Dermis microvascular lymphatic vessel endothelial cell (primary cell): ENCODE measurements at places on chromosomes 11 and 22. TPM values are rescaled to one million over a fixed set of nuclear protein-coding genes. Genes with fewer than 3 reads are reported as not detected.
A peak's percentile ranks its signal among the peaks of the same experiment; 100 is the strongest.

The SULT4A1 gene
- under 0.01 TPM in 1 of 2 replicates, not detected in the other for total RNA-seq

The UBQLN3 gene
- total RNA-seq = not detected in 2 replicates

DNA sequence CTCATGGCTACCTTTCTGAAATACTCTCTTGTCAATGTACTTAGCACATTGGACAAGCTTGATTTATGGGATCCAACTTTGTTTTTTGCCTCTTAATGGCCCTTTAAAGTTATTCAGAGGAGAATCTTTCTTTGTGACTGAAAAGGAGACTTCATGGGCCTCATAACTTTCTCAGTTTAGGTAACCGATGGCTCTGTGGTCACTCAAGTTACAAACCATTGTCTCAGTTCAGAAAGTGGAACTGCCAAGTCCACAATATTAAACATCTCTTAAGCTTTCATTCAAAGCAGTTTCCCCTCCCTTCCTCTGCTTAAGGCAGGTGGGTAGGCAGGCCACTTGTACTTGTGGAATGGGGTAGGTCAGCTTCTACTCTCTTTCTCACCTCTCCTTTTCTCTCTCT lies 12.3 kb upstream of the ARL14EP start:
- no peak for DNase-seq

DNA sequence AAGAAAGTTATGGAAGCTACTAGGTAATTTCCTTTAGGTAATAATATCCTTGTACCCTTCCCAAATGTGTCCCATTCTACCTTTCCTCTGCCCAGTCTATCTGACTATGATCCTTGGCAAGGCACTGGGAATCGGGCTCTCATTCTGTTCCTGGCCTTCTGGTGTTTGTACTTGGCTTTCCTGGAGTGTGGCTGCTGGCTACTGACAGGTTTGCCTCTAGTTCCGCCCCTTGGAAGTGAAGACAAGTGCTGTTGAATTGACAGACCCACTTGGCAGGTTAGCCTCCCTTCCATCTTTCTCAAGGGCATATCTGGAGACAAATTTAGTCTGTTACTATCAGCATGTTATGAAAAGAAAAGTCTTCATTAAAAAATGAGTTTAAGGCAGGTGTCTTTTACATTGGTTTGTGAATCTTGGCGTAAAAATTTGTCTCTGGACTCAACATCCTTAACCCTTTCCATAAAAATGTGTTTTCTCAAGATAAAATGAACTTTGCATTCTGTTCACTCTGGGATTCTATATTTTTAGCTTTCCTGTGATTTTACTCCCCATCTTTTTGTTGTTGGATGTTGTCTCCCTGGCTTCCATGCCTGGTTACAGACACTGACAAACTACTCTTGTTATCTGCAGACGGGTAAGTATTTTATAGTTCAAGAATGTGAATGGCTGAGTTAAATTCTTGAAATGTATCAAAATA lies 287.4 kb upstream of the PDGFD start:
- DNase-seq = no peak

DNA sequence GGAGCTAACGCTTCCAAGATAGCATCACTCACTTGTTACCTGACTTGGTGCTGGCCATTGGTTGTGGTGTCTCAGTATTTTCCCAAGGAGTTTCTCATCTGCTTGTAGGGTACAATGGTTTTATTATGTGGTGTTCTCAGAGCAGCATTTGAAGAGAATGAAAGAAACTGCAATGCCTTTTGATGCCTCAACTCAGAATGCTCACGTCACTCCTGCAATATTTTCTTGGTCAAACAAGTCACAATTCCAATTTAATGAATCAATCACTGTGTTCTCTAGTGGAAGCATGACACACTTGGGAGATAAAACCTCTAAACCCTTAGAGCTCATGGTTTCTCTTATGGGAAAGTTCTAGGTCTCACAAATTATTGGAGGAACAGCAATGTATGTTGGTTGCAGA lies 2.0 kb upstream of the OR5D14 start:
- no peak for DNase-seq

DNA sequence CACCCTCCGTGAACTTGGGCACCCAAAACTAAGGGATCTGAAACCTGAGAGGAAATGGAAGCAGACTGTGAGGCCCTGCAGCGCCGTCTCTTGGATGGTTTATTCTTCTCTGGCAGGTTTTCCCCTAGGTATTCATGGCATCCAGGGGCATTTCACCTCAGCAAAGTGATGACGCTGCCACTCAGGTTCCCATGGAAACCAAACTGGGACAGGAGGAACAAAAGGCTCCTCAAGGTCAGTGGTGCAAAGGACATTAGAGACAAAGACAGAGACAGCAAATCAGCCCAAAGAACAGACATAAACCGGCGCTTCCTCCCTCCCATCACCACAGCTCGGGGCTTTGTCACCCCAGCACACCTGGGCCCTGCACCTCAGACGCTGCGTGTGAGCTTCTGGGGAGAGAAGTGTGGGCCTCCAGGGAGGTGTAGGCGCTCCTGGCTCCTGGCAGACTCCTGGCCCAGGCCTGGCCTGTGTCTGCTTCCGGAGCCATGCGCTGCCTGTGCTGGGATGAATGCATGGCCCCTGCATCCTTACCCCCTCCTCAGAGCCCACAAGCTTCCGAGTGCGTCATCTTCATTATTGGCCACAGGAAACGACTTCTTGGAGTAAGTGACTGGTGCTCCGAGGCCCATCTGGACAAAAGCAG lies 5.9 kb downstream of the TP53AIP1 start:
- peak; percentile 7 for DNase-seq

DNA sequence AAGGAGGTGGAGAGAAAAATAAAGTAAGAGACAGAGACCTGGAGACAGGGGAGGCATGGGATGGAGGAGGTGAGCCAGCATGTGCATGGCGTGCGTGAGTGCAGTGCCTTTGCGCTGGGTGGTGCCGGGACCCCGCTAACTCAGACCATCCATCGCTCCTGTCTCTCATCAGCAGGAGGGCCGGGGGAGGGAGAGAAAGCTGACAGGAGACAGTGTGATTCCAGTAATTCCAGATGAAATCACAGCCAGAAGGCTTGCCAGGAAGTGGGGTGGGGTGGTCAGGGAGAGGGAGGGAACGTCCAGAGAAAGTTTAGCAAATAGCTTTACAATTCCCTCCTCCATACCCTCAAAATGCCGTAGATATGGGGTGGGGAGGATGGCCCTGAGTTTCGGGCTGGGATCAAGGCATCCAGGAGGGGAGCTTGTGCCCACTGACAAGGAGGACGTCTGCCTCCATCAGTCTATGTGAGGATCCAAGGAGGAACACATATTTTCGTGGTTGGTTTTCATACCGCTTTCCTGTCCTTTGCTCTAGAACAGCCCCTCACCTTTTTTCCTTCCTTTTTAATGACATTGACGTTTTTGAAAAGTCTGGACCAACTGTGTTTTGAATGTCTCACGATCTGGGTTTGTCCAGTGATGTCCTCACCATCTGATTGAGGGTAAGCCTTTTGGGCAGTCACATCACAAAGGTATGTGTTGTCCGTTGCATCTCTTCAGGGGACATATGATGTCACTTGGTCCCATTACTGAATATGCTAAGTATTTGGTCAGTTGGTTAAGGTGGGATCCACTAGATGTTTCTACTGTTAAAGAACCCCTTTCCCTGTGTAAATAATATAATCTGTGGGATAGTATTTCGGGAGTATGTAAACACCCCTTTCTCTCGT lies 567.3 kb downstream of the MIAT start:
- no peak for DNase-seq

The RAG2 gene
- total RNA-seq = not detected in 2 replicates

The C1QTNF5 gene
- 47.6 and 121 TPM in 2 replicates for total RNA-seq

DNA sequence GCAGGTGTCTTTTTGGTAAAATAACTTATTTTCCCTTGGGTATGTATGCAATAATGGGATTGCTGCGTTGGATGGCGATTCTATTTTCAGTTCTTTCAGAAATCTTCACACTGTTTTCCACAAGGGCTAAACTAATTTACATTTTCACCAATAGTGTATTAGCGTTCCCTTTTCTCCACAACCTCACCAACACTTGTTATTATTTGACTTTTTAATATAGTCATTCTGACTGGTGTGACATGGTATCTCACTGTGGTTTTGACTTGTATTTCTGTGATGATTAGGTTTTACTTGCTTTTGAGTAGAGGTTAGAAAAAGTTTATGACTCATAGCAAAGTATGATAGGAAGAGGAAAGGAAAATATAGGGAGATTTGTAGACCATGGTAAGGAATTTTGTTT lies 92.3 kb downstream of the DLG2 start:
- DNase-seq = no peak

The CHST1 gene
- total RNA-seq = 5.4 TPM in 2 replicates

DNA sequence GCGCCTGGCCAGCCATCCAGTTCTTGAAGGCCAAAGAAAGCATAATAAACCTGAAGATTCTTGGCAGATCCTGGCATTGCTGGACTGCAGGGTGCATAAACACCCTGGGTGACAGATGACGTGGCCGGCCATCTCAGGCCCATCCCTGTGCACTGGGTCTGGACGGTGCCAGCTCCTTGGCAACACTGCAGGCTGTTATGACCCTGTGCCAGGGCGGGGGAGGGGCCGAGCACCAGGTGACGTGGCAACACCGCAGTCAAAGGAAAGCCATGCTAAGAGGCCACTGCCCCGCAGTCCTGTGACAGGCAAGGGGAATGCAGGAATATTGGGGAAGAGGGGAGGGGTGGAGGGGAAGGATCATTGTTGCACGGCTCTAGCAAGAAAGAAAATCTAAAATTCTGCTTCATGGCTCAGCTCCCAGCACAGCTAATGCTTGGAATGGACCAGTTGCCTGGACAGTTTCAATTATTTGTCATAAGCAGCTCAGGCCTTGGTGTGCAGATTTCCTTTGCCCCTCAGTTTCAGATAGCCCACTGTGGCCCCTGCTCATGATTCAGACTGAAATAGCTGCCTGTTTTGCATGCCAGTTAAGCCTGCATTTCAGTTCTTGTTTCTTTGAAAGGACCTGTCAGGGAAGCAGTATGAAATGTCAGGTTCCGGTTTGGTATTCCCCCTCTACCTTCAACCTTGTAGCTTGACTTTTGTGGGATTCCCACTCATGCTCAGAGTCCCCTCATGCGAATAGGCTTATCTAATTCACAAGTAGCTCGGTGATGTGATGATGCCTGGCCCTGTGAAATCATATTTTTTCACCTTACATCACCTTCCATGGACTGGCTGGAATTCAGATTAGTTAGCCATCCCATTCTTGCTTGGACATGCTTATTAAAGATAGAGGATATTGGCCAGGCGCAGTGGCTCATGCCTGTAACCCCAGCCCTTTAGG lies 29.7 kb upstream of the DDX6 start:
- no peak for DNase-seq

GRCh38 chr11:74755395-74755995 lies 6.8 kb downstream of the RNF169 start:
- DNase-seq = no peak

GRCh38 chr11:2577031-2577990 lies 122.5 kb downstream of the KCNQ1OT1 start:
- no peak for DNase-seq

DNA sequence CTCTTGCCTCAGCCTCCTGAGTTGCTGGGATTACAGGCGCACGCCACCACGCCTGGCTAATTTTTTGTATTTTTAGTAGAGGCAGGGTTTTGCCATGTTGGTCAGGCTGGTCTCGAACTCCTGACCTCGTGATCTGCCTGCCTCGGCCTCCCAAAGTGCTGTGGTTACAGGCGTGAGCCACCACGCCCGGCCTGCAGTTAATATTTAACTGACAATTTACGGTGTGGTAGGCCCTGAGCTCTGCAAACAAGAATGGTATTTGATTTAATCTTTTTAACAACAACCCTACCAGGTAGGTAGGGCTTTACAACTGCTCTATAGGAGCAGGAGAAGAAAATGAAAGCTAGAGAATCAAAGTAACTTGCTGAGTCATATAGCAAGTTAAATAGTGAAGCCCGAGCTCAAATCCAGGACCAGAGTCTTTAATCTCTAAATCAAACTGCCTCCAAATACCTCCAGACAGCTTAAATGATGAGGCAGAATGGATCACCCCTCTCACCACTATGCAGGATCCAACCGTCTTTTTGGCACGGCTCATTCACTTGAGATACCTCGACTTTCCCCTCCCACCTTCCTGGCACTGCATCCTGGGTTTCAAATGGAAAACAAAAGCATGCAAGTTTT lies 9.4 kb downstream of the UEVLD start:
- DNase-seq = no peak

The CHRM1 gene
- total RNA-seq = not detected in 2 replicates

- DNase-seq = no peak
Observed at GRCh38 chr11:30424321-30424720, 101.4 kb downstream of the ARL14EP start.

The ARHGAP42 gene
- total RNA-seq = 4.9 and 7.5 TPM in 2 replicates

- DNase-seq = no peak
Observed at GRCh38 chr11:114134870-114135269, 75.4 kb downstream of the ZBTB16 start.

- DNase-seq = no peak
Observed at GRCh38 chr22:33393432-33393831, 335.3 kb upstream of the SYN3 start.

DNA sequence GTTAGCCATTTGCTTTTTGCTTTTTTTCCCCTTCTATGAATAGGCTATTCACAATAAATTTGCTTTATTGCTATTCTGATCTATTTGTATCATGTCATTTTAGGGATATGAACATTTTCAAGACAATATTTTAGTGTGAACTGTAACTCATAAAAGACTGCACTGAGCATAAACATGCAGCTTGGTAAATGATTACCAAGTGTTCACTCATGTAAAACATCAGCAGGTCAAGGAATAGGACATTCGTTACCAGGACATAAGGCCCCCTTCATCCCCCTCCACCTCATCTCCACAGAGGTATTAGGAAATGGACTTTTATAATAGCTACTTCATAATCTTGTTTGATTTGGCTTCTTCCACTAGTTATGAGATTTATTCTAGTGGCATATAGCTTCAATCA lies 12.4 kb downstream of the NLRP14 start:
- no peak for DNase-seq

GRCh38 chr11:61091373-61092279 lies 10.7 kb upstream of the CD5 start:
- no peak for DNase-seq

The DRD2 gene
- total RNA-seq = not detected in 2 replicates

The SYT7 gene
- total RNA-seq = 0.25 and 0.39 TPM in 2 replicates

The AGBL2 gene
- 0.13 and 0.38 TPM in 2 replicates for total RNA-seq

The FLRT1 gene
- total RNA-seq = not detected in 2 replicates

- DNase-seq = no peak
Observed at GRCh38 chr11:72860592-72860991, 46.4 kb downstream of the ATG16L2 start.

The KRTAP5-7 gene
- not detected in 2 replicates for total RNA-seq
